ENCODE measurements at places on chromosomes 6 and 20.
A peak's percentile ranks its signal among the peaks of the same experiment; 100 is the strongest.

DNA sequence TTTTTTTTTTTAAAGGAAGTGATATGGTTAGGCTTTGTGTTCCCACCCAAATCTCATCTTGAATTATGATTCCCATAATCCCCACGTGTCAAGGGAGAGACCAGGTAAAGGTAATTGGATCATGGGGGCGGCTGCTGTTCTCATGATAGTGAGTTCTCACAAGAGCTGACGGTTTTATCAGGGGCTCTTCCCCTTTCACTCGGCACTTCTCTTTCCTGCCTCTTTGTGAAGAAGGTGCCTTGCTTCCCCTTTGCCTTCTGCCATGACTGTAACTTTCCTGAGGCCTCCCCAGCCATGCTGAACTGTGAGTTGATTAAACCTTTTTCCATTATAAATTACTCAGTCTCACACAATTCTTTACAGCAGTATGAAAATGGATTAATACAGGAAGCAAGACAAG lies 64.3 kb downstream of the ZFP64 start:
- H3K27ac ChIP-seq: no peak overlapping the region
- no peak for DNase-seq
- H3K4me3 ChIP-seq: no peak overlapping the region
- no peaks in the 10 kb centered on the region for H3K27me3 ChIP-seq
- H3K4me1 ChIP-seq: no peaks in the 10 kb centered on the region

GRCh38 chr6:91166271-91167046 lies 579.6 kb upstream of the MAP3K7 start:
- H3K4me3 ChIP-seq: no peak overlapping the region
- DNase-seq: no peak
- no peaks in the 10 kb centered on the region for H3K27me3 ChIP-seq
- no peaks in the 10 kb centered on the region for H3K4me1 ChIP-seq
- no peaks in the 10 kb centered on the region for H3K36me3 ChIP-seq

GRCh38 chr6:156449128-156449527 lies 328.1 kb upstream of the ARID1B start:
- H3K4me3 ChIP-seq: no peak overlapping the region
- no peak overlapping the region for H3K27ac ChIP-seq
- no peak for DNase-seq
- no peaks in the 10 kb centered on the region for H3K4me1 ChIP-seq
- H3K36me3 ChIP-seq: no peaks in the 10 kb centered on the region

DNA sequence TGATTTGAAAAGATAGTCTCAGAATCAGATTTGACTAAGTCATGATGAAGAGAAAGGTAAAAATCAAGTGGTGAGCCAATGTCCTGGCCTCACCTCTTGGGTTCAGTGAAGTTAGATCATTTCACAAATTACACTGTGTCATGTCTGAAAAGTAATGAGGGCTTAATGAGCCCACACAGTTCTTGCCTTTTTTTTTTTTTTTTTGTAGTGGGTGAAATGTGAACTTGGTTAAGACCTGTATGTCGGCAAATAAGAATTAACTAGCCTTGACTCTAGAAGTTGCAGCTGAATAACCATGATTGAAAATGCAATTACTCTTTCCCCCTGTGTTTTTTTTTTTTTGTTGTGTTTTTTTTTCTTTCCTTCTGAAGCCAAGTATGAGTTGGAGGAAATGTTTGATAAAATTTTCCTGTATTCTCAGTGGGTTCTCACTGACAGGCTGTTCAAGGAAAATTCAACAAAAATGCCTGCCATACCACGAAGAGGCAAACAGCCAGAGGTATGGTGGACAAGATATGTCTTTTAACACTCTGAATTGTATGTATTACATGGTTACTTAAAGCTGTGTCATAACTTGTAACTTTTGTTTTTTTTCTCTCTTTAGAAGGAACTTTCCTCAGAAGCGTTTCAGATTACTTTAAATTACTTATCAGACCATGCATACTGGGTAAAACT lies 135.2 kb upstream of the MLIP start:
- no peaks in the 10 kb centered on the region for H3K36me3 ChIP-seq
- H3K4me3 ChIP-seq: no peak overlapping the region
- no peak overlapping the region for H3K27ac ChIP-seq

DNA sequence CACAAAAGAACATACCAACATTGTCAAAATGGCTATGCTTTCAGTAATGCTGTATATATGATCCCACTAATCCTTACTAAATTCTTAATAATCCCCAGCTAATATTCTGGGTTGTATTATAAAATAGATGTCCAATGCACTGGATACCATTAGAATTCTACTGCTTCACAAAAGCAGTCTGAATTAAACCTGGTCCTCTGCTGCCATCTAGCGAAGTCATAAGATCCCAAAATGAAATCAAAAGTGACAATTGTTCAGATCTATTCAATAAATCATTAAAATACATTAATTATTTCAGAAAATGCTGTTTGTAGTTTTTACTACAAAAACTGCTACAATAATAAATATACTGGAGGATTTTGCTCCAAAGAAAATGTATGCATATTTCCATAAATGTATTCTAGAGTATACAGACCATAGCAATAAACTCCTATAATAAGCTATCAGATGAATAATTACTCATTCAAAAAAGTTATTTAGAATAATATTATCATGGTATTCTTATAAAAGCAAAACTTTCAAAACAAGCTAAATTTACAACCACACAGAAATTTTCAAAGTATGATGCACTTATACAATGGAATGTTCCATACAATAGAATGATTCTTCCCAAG lies 92.6 kb downstream of the RNGTT start:
- H3K27me3 ChIP-seq: no peaks in the 10 kb centered on the region
- no peaks in the 10 kb centered on the region for H3K36me3 ChIP-seq
- H3K4me1 ChIP-seq: peaks cover 2% of the 10 kb centered on the region
- DNase-seq: peak; percentile 44

DNA sequence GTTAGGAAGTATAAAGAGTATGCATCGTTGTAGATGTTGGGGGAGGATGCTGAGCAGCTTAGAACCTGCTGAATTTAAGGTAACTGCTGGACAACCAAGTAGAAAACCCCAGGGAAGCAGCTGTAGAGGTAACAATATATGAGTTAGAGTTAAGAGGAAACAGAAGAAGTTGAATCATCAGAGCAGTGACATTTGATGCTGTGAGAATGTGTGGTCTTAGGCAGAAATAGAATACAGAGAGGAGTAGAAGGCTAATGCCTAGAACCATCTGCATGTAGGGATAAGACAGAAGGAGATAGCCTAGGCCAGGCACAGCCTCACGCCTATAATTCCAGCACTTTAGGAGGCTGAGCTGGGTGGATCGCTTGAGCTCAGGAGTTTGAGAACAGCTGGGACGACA lies 22.6 kb upstream of the DYNLRB1 start:
- H3K27ac ChIP-seq: no peak overlapping the region
- no peak overlapping the region for H3K4me3 ChIP-seq
- H3K4me1 ChIP-seq: no peaks in the 10 kb centered on the region

DNA sequence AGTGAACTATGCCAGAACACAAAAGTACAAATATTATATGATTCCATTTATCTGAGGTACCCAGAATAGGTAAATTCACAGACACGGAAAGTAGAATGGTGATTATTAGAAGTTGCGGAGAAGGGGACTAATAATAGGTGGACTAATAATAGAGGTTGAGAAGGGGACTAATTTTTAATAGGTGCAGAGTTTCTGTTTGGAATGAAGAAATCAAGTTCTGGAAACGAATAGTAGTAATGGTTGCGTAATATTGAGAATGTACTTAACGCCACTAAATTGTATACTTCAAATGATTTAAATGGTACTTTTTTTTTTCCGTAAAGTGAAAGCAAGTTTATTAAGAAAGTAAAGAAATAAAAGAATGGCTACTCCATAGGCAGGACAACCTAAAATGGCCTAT lies 33.2 kb downstream of the B4GALT5 start:
- peaks cover 20% of the 10 kb centered on the region for H3K4me1 ChIP-seq
- peak; percentile 19 for DNase-seq
- H3K27me3 ChIP-seq: no peaks in the 10 kb centered on the region
- H3K36me3 ChIP-seq: no peaks in the 10 kb centered on the region

GRCh38 chr6:149867876-149868640 lies 3.9 kb upstream of the LRP11 start:
- H3K4me1 ChIP-seq: no peaks in the 10 kb centered on the region
- no peak for DNase-seq
- no peak overlapping the region for H3K4me3 ChIP-seq
- no peak overlapping the region for H3K27ac ChIP-seq

- no peak overlapping the region for H3K4me3 ChIP-seq
- H3K4me1 ChIP-seq: peaks cover 6% of the 10 kb centered on the region
- H3K27ac ChIP-seq: no peak overlapping the region
- H3K27me3 ChIP-seq: no peaks in the 10 kb centered on the region
These were observed 654.5 kb upstream of the PTCHD4 start for GRCh38 chr6:48765352-48765961.

GRCh38 chr6:167300902-167301777 lies 10.0 kb downstream of the UNC93A start:
- DNase-seq: no peak
- H3K27me3 ChIP-seq: no peaks in the 10 kb centered on the region
- H3K27ac ChIP-seq: no peak overlapping the region
- no peaks in the 10 kb centered on the region for H3K4me1 ChIP-seq

- no peaks in the 10 kb centered on the region for H3K36me3 ChIP-seq
- DNase-seq: peak; percentile 49
- peaks cover 6% of the 10 kb centered on the region for H3K4me1 ChIP-seq
These were observed 172.8 kb upstream of the CITED2 start for GRCh38 chr6:139547122-139547776.

DNA sequence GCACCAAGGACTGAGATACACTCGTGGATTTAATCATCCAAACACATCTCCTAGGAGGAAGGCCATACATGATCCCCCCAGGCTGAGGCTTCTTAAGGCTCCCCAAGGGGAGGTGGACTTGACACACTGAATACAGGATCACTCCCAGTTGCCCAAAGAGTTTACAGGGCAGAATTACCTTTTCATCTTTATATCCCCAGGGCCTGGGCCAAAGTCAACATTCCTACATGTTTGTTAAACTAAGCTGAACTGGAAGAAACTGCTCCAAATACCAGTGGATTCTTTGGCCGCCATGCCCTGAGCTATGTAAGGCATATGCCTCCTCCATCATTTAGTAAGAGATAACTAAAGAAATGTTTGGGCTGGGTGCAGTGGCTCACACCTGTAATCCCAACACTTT lies 22.2 kb upstream of the SERPINB1 start:
- no peaks in the 10 kb centered on the region for H3K27me3 ChIP-seq

Measured in fibroblast of lung (primary cell).